ENCODE measurements at places on chromosomes 5 and 9. TPM values are rescaled to one million over a fixed set of nuclear protein-coding genes. Genes with fewer than 3 reads are reported as not detected.

GRCh38 chr9:92291577-92291976 lies 1.9 kb downstream of the IARS1 start:
- H3K4me3 ChIP-seq: no peak overlapping the region
- peaks cover 14% of the 10 kb centered on the region for H3K4me1 ChIP-seq
- no peaks in the 10 kb centered on the region for H3K27me3 ChIP-seq
- no peak overlapping the region for H3K27ac ChIP-seq

GRCh38 chr9:35669331-35670145 lies 4.2 kb upstream of the CA9 start:
- H3K4me3 ChIP-seq: no peak overlapping the region
- no peaks in the 10 kb centered on the region for H3K36me3 ChIP-seq
- DNase-seq: no peak
- peaks cover 13% of the 10 kb centered on the region for H3K4me1 ChIP-seq
- H3K27me3 ChIP-seq: peaks cover 6% of the 10 kb centered on the region

DNA sequence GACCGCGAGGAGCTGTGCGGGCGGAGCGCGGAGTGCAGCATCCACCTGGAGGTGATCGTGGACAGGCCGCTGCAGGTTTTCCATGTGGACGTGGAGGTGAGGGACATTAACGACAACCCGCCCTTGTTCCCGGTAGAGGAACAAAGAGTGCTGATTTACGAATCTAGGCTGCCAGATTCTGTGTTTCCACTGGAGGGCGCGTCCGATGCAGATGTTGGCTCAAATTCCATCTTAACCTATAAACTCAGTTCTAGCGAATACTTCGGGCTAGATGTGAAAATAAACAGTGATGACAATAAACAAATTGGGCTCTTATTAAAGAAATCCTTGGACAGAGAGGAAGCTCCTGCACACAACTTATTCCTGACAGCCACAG lies 590 bp downstream of the PCDHA6 start:
- no peak overlapping the region for H3K27ac ChIP-seq
- no peaks in the 10 kb centered on the region for H3K36me3 ChIP-seq
- DNase-seq: no peak
- no peak overlapping the region for H3K4me3 ChIP-seq
- H3K27me3 ChIP-seq: peaks cover 24% of the 10 kb centered on the region
- H3K4me1 ChIP-seq: no peaks in the 10 kb centered on the region

DNA sequence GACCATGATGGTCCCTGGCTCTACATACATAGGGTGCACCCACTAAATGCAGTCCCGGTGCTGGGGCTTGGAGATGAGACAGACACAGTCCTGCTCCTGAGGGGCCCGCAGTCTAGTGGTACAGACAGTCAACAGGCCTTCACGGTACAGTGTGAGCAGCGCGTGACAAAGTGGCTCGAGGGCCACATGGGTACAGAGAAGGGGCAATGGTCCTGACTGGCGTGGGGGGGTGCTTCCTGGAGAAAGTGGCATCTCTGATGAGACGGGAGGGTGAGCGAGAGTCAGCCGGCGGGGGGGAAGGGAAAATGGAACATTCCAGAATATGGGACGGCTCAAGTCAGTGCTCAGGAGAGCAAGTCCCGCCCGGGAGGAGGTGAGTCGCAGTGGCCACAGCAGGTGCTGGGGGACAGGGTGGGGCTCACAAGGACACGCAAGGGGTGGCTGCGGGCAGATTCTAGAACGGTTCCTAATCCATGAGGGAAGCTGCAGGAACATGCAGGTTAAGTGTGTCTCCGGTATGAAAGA lies 38.0 kb downstream of the WHRN start:
- DNase-seq: no peak
- no peaks in the 10 kb centered on the region for H3K27me3 ChIP-seq
- H3K27ac ChIP-seq: no peak overlapping the region
- H3K4me1 ChIP-seq: no peaks in the 10 kb centered on the region
- H3K36me3 ChIP-seq: no peaks in the 10 kb centered on the region
- no peak overlapping the region for H3K4me3 ChIP-seq

DNA sequence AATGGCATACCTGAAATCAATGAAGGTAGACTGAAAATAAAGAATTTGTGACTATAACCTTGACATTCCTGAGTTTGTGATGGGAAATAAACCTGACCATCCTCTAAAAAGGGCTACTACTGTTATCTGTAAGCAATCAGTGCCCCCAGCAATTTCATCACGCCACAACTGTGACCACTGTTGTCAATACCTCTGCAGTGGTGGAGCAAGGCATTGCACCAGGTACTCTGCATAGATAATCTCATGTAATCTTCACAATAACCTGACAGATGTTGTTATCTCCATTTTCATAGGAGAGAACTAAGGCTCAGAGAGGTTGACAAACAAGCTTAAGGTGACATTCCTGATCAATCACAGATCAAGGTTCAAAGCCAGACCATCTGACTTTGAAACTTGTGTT lies 38.5 kb upstream of the FRRS1L start:
- no peaks in the 10 kb centered on the region for H3K4me1 ChIP-seq
- H3K27ac ChIP-seq: no peak overlapping the region
- H3K4me3 ChIP-seq: no peak overlapping the region
- H3K36me3 ChIP-seq: no peaks in the 10 kb centered on the region
- DNase-seq: no peak

GRCh38 chr9:121185774-121186403 lies 15.8 kb downstream of the RAB14 start:
- DNase-seq: no peak
- H3K36me3 ChIP-seq: peaks cover 27% of the 10 kb centered on the region
- peaks cover 23% of the 10 kb centered on the region for H3K4me1 ChIP-seq

GRCh38 chr9:76044266-76044819 lies 153.9 kb downstream of the PCSK5 start:
- no peak for DNase-seq
- H3K4me1 ChIP-seq: no peaks in the 10 kb centered on the region

- peaks cover 46% of the 10 kb centered on the region for H3K4me1 ChIP-seq
- no peaks in the 10 kb centered on the region for H3K27me3 ChIP-seq
- H3K27ac ChIP-seq: no peak overlapping the region
- no peak for DNase-seq
- no peak overlapping the region for H3K4me3 ChIP-seq
Observed at GRCh38 chr9:33128570-33128969, 38.6 kb downstream of the B4GALT1 start.

DNA sequence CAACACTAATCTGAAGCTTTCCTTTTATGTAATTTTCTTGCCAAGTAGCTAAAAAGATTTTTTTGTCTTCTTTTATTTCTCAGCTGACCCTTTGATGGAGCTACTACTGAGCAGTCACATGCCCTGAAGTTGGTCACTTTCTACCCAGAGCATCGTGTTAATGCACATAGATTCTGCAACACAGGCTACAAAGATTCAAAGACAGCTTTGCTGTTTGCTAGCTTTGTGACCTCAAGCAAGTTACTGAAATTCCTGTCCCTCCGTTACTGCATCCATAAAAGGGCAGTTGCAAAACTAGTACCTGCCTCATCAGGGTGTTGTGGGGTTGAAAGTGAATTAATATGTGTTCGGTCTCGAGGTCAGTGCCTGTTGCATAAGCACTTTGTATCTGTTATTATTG lies 179.9 kb downstream of the GAS1 start:
- H3K27ac ChIP-seq: peak overlapping the region; percentile 96
- no peaks in the 10 kb centered on the region for H3K36me3 ChIP-seq
- no peak overlapping the region for H3K4me3 ChIP-seq
- peaks cover 55% of the 10 kb centered on the region for H3K4me1 ChIP-seq
- DNase-seq: peak; percentile 25

GRCh38 chr9:2241461-2241835 lies 226.3 kb downstream of the SMARCA2 start:
- H3K27ac ChIP-seq: no peak overlapping the region
- no peaks in the 10 kb centered on the region for H3K27me3 ChIP-seq
- DNase-seq: peak; percentile 18
- peak overlapping the region; percentile 88 for H3K4me3 ChIP-seq
- H3K36me3 ChIP-seq: no peaks in the 10 kb centered on the region
- peaks cover 25% of the 10 kb centered on the region for H3K4me1 ChIP-seq

GRCh38 chr9:121785673-121786542 lies 134.5 kb downstream of the DAB2IP start:
- H3K4me1 ChIP-seq: no peaks in the 10 kb centered on the region
- no peak overlapping the region for H3K4me3 ChIP-seq
- no peak overlapping the region for H3K27ac ChIP-seq
- H3K27me3 ChIP-seq: no peaks in the 10 kb centered on the region

BBLN gene
- 158 TPM for polyA plus RNA-seq

C9orf152 gene
- not detected for polyA plus RNA-seq

CFAP157 gene
- 0.06 TPM for polyA plus RNA-seq

IFNA16 gene
- not detected for polyA plus RNA-seq

BTNL8 gene
- polyA plus RNA-seq: 0.15 TPM

PRRC2B gene
- polyA plus RNA-seq: 8.6 TPM

ARL14EPL gene
- 0.11 TPM for polyA plus RNA-seq

SLC25A48 gene
- polyA plus RNA-seq: not detected

QRFP gene
- 0.60 TPM for polyA plus RNA-seq

LCN9 gene
- not detected for polyA plus RNA-seq

Data from CD14-positive monocyte (primary cell).